ENCODE measurements at places on chromosomes 11 and 22. TPM values are rescaled to one million over a fixed set of nuclear protein-coding genes. Genes with fewer than 3 reads are reported as not detected.

The OR5M11 gene
- total RNA-seq: not detected

The SLC5A12 gene
- total RNA-seq: not detected

The CALCB gene
- total RNA-seq: 6.8 TPM

The PATE2 gene
- total RNA-seq: not detected

The CARNS1 gene
- total RNA-seq: 1.5 TPM

The MS4A8 gene
- not detected for total RNA-seq

The OLFML1 gene
- total RNA-seq: not detected

The OR52I2 gene
- not detected for total RNA-seq

The NELL1 gene
- not detected for total RNA-seq

The PGA5 gene
- total RNA-seq: not detected

The SLC22A9 gene
- total RNA-seq: not detected

The FREY1 gene
- total RNA-seq: 1.0 TPM

The OR2AG1 gene
- not detected for total RNA-seq

The FAM181B gene
- total RNA-seq: not detected

The CASTOR1 gene
- total RNA-seq: 2.2 TPM

The DUSP8 gene
- 2.8 TPM for total RNA-seq
